ENCODE measurements at places on chromosomes 6 and 20.

GRCh38 chr6:105452376-105452775 is 49.5 kb upstream of the PREP start:
- DNase-seq: no peak

GRCh38 chr6:153069897-153070296 is 61.2 kb downstream of the RGS17 start:
- no peak for DNase-seq

DNA sequence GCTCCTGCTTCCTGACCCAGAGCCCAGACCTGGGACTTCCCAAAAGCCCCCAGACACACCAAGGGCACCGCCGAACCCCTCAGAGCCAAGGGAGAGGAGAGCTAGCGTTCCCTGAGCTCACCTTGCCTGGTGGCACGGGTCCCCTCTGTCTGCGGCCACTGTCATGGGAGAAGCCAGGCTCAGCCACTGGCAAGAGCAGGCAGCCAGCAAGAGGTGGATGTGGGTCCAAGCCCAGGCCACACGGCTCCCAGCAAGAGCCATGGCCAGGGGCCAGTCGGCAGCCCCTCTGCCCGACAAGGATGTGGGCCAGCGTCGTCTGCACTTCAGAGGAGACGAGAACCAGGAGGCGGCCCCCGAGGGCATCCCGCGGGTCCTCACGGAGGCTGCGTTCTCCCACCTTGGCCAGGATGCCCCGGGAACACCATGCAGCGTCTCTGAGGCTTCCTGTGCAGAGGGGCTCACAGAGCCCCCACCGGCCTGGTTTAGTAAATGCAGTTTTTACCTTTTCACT is 2.2 kb upstream of the PPDPF start:
- no peak for DNase-seq

- no peak for DNase-seq
These were observed 28.5 kb upstream of the CITED2 start for GRCh38 chr6:139402876-139403386.

DNA sequence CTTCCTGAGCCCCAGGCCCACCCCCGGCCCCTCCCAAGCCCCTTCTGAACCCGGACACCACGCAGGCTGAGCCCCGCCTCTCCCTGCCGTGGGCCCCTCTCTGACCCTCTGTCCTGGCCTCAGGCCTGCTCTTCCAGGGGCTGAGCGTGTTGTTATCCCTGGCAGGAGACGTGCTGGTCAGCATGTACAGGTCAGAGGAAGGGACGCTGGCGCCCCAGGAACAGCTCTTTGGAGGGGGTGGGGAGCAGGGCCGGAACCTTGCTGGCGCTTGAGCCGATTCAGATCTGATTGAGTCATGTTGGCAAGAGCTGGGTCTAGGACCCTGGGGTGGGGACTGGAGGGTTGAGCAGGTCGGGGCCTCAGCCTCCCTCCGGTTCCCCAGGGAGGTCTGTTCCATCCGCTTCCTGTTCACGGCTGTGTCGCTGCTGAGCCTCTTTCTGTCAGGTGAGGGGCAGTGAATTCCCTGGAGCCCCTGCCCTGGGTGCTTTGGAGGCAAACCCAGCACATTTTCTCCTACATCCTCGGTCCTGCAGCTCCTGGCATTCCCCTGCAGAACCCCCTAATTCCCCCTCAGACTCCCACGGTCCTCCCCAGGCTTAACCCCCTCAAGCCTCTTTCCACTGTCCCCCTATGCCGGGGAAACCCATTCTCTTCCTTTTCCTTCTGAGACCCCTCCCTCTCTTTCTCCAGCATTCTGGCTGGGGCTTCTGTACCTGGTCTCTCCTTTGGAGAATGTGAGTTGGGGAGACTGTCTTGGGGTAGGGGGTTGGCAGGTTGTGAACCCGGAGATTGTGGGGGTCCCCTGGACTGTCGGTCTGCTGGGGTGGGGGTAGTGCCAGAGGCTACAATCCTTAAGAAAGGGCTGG is 2.0 kb downstream of the SPAG4 start:
- no peak for DNase-seq

- DNase-seq: no peak
These were observed 23.4 kb downstream of the FAM217A start for GRCh38 chr6:4055420-4056041.

DNA sequence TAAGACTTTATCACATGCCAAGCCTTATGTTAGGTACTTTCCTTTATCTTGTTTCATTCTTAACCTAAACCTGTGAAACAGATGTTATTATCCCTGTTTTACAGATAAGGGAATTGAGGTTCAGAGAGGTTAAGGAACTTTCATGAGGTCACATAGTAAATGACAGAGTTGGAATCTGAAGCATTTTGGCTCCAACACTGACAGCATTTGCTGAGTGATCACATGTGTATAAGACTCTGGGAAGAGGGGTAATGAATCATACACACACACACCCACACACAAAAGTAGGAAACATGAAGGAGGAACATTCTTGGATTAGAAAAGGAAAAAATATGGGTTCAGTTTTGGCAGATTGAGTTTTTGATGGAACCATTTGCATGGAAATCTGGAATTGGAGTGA is 212.5 kb downstream of the GJA1 start:
- DNase-seq: no peak

DNA sequence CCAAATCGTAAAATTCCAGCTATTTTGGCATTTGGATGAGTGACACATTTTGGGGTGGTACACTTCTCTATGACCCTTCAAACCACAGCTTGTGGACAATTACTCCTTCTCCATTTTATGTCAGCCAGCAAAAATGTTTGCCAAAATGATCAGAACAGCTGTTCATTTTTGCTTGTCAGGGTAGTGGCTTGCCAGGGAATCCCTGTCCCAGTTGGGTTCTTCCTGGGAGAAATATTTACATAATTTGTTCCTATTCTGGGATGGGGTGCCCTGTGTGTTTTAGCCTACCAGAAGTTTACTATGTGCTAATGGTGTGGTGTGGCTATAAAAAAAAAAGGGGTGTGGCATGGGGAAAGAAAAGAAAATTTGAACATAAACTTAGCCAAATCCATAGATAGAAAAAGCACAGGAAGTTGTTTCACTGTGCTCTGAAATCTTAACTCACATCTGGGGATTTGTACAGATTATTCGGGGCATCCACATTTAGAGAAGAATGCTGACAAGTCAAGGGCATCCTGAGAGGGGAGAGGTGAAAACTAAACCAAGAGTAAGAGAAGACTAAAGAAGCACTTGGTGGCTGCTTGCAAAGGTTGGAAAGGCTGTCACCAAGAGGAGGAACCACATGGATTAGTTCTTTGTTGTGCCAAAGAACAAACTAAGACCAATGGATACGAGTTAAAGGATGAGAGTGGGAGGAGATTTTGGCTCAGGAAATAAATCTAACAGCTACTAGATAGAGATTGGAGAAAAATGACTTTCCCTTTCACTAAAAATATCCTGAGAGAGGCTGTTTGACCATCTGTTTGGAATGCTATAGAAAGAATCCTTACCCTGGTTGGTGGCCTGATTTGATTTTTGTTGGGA is 55.2 kb upstream of the RBM24 start:
- DNase-seq: no peak

DNA sequence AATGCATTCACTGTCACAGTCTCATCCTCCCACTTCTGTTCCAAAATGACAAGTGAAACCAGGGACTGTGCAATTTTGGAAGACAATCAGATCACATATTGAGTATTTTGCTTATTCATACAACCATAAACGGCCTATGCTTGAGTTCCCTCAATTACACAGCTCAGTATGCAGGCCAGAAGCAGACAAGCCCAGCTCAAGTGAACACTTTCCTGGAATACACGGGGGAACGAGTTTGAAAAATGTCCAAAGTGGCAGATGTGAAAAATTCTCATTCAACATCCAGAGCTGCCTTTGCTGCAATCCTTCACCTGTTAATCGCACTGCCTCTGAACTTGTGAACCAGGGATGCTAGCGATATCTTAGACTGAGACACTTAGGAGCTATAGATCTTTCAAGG is 190.2 kb downstream of the COL9A1 start:
- no peak for DNase-seq

DNA sequence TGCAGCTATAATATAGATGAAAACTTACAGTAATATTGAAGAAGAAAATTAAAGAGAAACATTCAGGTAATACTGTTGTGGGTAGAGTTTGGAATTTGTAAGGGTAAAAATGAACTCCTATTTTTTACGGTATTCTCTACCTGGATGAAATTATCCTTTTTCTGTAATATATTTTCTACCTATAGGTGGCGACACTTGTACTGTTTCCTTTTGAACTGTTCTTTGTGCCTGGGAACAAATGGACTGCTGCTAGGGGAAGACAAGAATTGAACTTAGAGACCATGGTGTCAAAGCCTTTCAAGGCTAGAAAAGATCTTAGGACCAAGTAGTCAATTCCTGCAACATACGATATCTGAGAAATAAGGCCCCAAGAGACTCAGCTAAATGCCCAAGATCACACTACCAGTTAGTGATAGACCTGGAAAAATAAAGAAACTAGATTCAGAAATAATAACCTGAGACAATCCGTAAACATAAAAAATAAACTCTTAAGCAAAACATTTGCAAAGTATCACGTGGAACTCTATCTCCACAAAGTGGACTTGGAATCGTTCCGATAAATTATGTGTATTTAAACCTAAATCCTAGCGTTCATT is 383.8 kb downstream of the TFAP2A start:
- no peak for DNase-seq

GRCh38 chr6:144777249-144777648 is 492.1 kb downstream of the UTRN start:
- no peak for DNase-seq

DNA sequence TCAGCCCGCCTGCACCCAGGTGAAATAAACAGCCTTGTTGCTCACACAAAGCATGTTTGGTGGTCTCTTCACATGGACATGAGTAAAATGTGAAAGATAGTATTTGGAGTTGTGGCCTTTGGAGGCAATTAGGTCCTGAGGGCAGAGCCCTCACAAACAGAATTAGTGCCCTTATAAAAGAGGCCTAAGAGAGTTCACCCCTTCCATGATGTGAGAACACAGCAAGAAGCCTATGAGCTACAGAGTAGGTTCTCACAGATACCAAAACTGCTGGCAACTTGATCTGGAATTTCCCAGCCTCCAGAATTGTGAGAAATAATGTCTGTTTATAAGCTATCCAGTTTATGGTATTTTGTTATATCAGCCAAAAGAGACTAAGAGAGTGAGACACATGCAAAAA is 74.5 kb downstream of the TRDN start:
- DNase-seq: no peak

GRCh38 chr20:61449057-61449609 is 197.1 kb downstream of the CDH4 start:
- no peak for DNase-seq

GRCh38 chr6:119075200-119075981 is 3.1 kb downstream of the FAM184A start:
- DNase-seq: no peak

DNA sequence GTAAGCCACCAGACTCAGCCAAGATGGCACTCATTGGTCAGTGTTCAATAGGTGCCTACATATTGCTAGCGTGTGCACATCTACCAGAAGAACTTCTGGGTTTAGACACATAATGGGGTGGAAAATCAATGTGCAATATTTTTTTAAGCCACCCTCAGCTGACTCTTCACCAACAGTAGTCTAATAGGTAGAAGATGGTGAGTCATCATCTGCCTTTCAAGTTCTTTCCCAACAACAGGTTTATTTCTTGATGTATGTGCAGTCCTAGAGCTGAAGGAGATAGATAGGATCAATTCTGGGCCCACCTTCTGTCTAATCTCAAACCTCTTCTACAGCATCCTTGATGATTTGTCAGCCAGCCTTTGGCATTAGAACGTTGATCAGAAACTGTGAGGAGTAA is 41.3 kb downstream of the IRAK1BP1 start:
- no peak for DNase-seq

DNA sequence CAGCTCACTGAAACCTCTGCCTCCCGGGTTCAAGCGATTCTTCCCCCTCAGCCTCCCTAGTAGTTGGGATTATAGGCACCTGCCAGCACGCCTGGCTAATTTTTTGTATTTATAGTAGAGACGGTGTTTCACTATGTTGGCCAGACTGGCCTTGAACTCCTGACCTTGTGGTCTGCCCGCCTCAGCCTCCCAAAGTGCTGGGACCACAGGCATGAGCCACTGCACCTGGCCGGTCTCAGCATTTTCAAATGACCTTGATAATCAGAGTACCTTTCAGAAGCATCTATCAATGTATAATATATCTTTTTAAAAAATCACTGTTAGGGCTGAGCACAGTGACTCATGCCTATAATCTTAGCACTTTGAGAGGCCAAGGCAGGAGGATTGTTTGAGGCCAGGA is 143.0 kb downstream of the DOK5 start:
- no peak for DNase-seq

GRCh38 chr6:105178110-105178509 is 1.7 kb downstream of the POPDC3 start:
- no peak for DNase-seq

GRCh38 chr20:63705232-63706026 is 2.3 kb downstream of the ARFRP1 start:
- DNase-seq: no peak

- no peak for DNase-seq
These were observed 13.7 kb upstream of the MRAP2 start for GRCh38 chr6:84019842-84020211.

DNA sequence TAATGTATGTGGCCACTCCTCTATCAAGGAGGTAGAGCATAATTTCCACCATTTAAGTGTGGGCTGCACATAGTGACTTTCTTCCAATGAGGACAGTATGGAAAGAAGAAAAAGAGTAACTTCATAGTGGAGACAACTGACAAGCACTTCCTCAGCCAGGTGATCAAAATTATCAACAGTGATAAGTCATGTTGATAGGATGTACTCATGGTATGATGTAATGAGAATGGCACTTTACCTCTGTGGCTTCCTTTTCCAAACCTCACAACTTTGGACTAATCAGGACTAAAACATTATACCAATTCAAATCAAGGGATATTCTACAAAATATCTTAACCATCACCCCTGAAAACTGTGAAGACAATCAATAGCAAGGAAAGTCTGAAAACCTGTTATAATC is 302.3 kb upstream of the CITED2 start:
- no peak for DNase-seq

GRCh38 chr6:135810486-135810885 is 41.0 kb upstream of the PDE7B start:
- DNase-seq: no peak

GRCh38 chr6:150835620-150836019 is 29.9 kb upstream of the MTHFD1L start:
- DNase-seq: no peak

DNA sequence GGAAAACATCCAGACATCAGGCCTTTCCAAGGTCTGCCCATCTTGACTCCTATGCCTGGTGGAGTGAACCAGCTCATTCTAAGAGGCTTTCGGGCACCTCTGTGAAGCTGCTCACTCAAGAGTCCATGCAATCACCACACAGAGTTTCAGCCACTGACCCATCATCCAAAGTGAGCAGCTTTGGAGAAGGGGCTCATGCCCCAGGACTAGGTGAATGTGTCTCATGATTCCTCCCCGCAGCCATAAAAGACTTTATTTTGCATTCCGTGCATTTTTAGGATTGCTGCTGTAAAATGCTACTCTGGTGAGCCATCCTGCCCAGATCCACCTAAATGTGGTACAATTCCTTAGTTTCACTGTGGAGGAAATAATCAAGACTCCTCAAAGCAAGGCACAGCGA is 44.5 kb upstream of the EZR start:
- no peak for DNase-seq

DNA sequence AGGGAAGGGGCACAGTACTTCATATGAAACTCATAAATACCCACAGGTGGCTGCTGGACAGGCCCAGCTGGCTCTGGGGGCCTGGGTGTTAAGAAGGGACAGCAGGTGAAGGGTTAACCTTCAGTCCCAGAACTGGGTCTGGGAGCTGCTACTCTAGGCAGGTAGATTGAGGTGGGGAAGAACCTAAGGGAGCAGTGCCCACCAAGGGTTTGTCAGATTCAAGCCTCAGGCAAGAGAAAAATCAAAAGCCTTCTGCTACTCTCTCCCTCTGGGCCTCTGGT is 5.6 kb downstream of the RPL10A start:
- DNase-seq: no peak
